Thyroid gland (tissue), 4 donors: ENCODE measurements at places on chromosomes 7 and 10. TPM values are rescaled to one million over a fixed set of nuclear protein-coding genes. Genes with fewer than 3 reads are reported as not detected.

DNA sequence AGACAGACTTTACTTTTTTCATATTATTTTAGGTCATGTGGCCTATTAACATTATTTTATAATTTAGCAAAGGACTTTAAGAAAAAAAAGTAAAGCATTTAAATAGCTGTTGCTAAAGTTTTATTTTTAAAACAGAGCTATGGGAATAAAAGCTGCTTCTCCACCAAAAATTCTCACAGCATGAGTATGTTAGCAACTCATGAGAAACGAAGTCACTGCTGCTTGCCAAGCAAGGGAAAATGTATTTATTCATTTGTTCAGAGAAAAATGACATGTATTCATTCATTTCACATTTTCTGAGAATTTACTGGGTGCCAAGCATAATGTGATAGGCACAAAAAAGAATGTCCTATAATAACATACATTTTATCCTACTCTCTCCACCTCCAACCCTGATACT is 5.1 kb downstream of the LRRC72 start:
- no peak for DNase-seq

DNA sequence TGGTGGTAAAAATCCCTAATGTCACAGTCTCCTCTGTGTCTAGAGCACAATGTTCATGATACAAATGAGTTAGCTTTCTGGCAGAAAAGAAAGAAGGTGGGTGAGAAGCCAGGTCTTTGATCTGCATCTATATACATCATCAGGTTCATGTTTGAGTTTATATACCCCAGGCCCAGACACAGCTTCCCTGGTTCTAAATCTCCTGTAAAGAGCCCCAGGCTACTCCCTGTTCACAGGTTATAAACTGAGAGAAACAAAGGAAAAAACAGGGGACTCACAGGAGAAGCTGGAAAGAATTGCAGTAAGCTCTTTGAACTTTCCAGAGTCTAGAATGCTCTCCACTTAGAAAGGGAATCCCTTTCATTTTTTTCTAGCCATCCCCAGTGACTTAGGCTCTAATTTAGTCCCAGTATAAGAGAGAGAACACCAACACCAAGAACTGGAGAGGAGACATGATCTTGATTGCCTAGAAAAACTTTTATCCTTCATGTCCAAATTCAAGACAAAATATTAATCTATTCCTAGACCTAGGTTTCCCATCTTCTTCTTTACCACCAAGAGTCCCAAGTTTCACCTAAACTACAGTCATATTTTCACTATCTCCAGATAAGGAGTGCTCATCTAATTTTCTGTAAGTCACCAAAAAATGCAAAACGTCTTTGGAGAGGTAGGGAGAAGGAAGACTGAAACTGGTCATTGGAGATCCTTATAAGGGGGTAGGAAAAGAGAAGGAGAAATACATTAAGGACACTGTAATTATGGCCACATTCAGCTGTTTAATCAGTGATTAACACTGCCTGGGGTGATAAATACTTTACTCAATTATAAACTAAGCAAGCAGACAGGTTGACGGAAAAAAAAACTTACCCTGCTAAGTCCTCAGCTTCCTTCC is 469 bp downstream of the MSS51 start:
- DNase-seq: no peak

Gene PAXIP1
- total RNA-seq: 13.7 TPM

Gene AKR1C3
- total RNA-seq: 62.2 TPM

DNA sequence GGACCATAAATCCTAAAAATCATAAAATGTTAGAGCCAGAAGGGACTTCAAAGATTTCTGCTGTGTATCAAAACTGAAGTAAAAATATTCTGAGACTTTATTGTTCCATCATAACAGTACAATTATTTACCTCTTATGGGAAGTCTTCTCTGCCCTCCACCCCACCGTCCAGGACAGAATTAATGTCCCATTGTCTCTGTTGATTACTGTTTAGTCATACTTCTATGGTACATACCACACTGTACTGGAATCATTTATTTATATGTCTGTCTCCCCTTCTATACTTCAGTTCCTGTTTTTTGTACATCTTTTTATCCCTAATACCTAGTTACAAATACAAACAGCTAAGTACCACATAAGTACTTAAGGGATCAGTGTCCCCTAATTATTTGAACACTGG is 91.4 kb upstream of the CAPZA2 start:
- no peak for DNase-seq

Gene FOXP2
- total RNA-seq: 46.5 TPM

Gene ZNF736
- total RNA-seq: 14.4 TPM

GRCh38 chr7:7569081-7569527 is 2.4 kb downstream of the MIOS start:
- DNase-seq: no peak

Gene AS3MT
- total RNA-seq: 17.3 TPM

GRCh38 chr7:11776039-11776438 is 56.0 kb downstream of the THSD7A start:
- DNase-seq: no peak

DNA sequence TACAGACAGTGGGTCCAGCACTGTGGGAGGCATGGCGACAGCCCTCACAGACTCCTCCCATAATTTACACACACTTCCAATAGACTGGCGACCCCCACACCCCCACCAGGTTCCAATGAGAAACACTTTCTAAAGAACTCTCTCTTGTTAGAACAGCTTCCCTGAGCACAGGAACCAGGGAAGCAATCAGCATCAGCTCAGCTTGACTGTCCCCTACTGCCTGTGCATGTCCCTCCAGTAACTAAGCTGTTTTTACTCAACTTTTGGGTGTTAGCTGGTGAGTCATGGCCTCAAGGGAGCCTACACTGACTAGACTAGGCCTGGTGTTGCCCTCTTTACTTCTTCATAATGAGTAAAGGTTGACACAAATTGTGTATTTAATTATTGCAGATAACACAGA is 32.6 kb upstream of the HERPUD2 start:
- DNase-seq: no peak

Gene SFTPA1
- not detected for total RNA-seq

Gene SMNDC1
- 14.2 TPM for total RNA-seq

Gene MYO1G
- 2.8 TPM for total RNA-seq

Gene FAM237B
- total RNA-seq: not detected

DNA sequence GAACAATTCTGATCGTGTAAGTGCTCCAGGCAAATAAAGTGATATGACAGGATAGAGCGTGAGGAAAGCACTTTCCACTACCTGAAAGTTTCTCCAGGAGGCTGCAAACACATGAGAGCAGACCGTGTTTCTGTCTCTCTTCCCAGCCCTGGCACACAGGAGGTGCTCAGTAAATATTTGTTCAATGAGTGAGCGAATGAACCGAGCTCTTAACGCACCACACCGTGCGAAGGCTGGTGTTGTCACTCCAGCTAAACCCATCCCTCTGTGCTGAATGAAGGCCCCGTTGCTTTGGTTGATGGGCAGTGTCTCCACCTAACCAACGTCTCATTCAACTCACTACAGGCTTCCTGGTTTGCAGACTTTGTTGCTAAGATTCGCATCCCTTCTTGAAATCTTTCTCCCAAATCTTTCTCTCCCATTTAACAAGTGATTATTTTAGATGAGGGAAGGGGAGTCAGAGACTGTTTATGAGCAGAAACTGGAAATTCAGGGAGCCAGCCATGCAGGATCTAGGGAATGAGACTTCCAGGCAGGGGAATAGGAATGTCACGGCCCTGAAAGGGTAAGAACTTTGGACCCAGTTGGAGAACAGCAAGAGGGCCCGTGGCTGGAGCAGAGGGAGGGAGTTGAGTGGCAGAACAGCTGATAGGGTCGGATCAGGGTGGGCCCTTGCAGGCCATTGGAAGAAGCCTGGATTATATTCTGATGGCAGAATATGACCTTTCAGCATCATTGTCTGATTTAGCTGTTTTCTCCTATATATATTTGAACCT is 282.6 kb downstream of the CAMK1D start:
- no peak for DNase-seq

- no peak for DNase-seq
Measured at GRCh38 chr7:128039544-128039953, 8.3 kb upstream of the LRRC4 start.

Gene SCART1
- total RNA-seq: 2.6 TPM

Gene PAX4
- total RNA-seq: not detected

GRCh38 chr7:78429878-78430277 is 631.3 kb downstream of the PHTF2 start:
- no peak for DNase-seq

GRCh38 chr7:156309016-156309620 is 331.5 kb upstream of the RNF32 start:
- no peak for DNase-seq

DNA sequence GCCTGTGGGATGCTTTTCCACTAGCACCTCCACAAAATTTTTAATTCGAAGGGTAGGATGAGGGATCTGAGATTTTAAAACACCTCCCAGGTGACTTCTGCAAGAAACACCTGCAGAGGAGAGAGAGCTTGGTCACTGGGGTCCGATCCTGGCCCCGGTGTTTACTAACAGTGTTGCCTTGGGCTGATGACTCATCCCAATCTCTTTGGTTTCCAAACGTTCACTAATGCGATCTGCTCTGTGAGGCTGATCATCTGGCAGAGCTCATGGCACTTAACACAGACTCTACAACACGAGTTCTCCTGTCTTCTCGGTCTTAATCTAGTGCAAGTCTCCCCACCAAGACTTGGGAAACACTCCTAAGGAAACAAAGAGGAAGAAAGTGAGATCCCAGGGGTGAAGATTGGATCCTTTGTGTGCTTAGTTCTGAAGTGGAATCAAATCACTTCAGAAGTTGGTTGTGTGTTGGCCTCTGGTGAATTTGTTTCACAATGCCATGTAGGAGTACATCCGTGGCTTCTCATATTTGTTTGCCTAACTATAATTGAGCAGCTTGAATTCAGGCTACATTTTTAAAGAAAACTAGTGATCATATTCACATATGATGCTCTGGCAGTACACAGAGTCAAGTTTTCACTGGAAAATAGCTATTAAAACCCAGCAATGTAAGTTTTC is 407.9 kb downstream of the NRG3 start:
- DNase-seq: no peak

DNA sequence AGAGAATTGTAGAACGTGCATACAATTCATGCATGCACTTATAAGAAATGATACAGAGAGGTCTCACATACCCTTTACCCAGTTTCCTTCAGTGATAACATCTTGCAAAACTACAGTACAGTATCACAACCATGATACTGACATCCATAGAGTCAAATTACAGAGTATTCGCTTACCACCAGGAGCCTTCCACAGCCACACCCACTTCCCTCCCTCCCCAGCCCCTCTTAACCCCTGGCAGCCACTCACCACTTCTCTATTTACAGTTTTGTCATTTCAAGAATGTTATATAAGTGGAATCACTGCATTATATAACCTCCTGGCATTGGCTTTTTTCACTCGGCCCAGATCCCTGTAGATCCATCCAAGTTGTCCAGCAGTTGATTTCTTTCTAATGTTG is 143.8 kb downstream of the ZNF248 start:
- no peak for DNase-seq

DNA sequence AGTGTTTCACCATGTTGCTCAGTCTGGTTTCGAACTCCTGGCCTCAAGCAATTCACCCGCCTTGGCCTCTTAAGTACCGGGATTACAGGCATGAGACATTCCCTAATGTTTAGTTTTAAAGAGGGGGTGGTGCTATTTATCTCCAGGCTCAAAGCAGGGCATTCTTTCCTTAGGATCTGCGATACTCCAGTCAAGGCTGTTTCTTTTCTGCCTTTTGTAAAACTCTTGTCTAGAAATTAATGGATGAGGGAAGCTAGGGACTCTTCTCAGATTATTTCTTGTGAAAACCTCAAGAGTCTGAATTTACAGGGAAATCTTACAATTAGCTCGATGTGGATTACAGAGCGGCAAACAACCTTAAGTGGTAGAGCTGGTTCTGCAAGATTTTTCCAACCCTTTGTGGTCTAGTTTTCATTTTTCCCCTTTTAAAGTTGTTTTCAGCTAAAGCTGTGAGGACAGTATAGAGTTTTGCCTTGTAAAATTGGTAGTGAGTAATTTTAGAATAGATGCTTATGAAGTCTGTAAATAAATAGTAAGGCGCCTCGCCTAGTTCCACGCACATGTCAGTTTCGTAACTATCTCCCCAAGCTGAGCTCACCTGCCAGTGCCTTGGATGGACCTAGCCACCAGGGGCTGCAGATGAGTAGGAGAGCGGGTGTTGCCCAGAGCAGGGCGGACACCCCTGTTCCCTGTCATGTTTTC is 53.1 kb downstream of the CUX1 start:
- peak; percentile 46 for DNase-seq

DNA sequence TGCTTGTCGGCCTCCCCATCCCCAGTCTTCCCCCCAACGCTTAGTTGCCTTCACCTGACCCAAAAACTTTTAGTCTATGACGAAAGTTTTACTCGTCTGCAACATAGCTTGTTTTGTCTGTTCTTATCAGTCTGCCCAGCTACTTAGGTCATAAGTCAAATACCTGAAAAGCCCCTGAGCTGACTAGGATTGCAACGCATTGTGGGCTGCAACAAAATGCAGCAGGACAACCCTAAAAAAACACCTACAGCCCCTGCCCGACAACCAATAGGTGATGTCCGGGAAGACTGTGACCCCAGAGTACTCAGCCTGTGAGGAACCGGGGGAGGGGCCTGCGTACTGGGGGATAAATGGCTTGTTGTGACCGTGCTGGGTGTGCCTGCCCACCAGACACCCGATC is 19.3 kb upstream of the GPER1 start:
- DNase-seq: no peak

DNA sequence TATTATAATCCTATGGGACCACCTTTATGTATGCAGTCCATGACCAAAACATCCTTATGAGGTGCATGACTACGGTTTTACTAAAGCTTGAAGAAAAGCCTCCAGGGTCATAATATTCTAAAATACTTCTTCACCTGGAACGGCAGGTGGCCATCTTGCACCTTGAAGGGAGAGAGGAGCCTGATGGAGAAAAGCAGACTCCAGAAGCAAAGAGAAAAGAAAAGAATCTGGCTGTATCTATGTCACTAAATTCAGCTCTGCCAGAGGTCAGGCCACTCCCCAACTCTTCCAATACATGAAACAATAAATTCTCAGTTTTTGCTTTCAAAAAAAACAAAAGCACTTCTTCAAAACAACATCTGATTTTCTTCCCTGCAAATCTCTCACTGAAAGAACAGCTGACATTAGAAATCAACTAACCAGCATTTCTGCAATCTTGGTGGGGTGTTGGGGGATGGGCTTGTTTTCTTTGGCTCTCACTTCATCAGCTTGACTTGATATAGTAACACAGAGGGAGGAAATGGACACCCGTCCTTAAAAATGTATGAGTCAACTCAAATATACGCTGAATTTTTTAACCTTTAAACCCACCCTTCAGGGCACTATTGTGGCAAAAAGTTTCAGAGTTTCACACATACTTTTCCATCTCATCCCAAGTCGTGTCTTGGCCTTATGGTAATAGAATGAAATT is 21.7 kb downstream of the HIBADH start:
- DNase-seq: peak; percentile 60

Gene VSTM4
- total RNA-seq: 174 TPM

DNA sequence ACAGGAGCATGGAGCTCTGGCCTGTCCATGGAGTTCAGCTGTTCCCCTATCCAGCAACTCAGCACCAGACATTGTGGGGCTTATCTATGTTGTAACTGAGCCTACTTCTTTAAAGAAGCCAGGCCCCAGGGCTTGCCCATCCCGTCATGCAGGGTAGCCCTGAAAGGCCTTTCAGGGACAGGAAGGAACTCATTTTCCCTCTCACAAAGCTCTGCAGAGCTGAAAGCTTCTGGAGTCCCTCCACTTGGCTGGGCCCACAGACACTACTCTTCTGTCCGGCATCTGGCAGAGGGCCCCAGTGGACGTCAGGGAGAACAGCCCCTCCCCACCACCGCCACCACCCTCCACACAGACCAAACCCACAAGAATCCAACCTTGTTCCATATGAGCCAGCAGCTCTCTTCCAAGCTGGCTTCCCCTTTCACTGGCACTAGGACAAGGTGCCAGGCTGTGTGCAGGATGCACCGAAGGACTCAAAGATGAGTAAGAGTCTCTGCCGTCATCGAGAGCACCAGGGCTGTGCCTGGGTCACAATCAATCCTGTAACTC is 33.1 kb downstream of the DENND2A start:
- DNase-seq: peak; percentile 24
